ENCODE measurements at places on chromosomes 4 and X.

DNA sequence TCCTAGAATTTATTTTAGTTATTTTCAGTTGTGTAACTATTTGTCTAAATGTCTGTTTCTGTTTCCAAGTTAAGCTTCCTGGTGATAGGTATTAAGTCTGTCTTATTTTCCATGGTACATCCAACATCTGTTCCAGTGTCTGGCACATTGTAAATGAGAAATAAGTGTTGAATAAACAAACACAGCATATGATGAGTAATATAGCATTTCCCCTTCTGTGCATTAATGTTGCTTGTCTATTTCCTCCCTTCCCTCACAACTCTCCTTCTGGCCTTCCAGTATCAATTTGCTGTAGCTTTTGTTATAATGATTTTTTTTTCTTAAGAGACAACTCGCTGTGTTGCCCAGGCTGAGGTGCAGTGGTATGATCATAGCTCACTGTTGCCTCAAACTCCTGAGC lies 36.1 kb downstream of the COPS4 start:
- no peak for DNase-seq

- no peak for DNase-seq
Measured at GRCh38 chr4:111780965-111781364, 364.3 kb upstream of the FAM241A start.

DNA sequence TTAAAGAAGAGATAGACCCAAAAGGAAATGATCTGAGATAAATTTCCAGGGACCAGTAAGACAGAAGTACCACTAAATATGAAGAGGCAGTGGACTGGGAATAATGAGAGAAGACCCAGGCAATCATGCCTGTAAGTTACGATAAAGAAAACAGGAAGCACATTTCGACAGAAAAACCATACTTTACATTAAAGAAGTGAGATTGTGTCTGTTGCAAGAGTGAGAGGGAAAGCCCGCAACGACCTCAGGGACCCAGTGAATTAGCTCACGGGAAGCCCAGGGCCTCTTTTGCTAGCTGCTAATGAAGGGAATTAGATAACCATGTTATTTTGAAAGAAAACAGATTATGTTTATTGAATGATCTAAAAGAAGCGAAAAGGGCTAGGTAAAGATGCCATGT lies 28.9 kb upstream of the ACSL1 start:
- DNase-seq = no peak

GRCh38 chr4:6773106-6773505 lies 9.4 kb upstream of the KIAA0232 start:
- DNase-seq = peak; percentile 59

- no peak for DNase-seq
Measured at GRCh38 chr4:58961925-58962324, 1851.7 kb upstream of the IGFBP7 start.

- no peak for DNase-seq
Measured at GRCh38 chr4:36256398-36256891, 12.1 kb upstream of the ARAP2 start.

DNA sequence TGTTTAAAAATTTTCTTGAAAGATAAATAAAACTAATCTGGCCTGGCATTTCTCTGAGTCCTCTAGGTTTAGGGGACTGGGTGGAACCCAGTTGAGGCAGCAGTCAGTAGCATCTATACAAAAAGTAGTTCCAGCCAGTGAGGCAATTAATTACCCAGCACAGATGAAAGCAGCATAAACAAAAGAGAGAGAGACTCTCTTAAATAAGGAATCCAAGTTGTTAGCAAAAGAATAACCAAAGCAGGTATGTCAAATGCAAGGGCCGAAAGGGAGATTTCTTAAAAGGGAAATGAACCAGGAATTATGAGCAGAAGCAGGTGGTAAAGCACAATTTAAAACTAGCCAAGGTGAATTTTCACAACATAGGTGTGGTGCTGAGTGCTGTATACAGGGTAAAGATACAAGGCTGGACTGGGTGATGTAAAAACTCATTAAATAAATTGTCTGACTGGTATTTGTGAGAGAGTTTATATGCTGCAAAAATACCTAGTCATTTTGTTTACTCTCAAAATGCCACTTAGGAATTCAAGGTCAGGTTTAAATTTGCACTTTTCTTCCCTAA lies 94.6 kb upstream of the GALNT7 start:
- DNase-seq = no peak

DNA sequence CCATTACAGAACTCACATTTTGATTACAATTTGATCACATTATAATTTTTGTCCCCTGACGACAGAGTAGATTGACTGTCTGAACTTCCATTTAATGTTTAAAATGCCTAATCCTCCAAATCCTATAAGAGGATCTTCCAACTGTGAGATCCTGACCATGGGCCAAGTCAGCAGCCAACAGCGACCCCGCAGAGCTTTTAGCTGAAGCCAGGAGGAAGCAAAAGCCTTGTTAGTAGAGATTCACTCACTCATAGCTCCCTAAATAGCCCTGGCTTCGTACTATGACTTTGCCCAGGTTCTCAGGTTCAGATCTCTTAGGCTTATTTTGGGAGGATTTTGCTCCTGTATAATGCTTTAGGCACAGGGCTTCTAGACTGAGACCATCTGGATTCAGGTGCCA lies 413.1 kb downstream of the NKX6-1 start:
- DNase-seq = no peak

DNA sequence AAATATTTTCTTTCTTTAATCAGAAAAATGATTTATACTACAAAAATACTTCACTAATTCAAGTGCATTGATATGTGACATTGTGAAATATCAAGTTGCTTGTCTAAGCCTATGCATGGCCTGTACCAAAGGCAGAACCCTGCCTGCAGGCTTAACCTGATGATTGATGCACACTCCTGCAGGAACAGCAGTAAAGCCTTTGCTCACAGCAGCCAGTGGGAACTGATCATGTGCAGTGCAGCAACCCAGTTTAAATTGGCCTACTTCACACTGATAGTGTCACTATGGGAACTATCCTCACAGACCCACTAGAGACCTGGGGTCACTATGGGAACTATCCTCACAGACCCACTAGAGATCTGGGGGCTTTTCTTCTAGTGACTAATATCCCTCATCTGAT lies 603.8 kb downstream of the RAPGEF2 start:
- no peak for DNase-seq

DNA sequence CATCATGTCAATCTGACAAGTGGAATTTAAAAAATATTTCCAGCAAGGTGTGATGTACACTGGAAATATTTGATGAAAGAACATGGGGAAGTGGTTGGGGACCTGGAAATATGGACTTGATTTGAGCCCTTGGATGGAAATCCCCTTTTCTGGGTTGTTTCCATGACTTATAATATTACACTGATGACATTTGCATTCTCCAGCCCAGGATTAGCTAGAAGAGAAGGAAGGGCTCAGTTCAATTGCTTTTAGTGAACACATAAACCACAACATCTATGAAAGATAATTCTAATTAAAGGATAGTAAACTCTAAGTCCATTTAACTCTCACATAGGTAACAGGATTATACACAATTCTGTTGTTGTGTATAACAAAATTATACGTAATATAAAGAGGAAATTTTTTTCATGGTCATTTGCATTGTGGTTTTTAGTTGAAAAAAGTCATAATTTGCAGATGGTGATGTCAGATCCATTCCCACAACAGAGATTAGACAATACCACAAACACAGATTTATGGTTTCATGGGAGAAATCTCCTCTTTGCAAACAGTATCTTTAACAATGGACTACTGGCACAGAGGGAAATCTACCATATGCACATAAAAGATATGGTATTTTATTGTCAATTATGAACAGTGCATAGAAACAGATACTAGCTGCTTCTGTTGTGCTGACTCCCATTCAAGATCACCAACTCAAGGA lies 126.5 kb downstream of the DKK2 start:
- no peak for DNase-seq

GRCh38 chrX:38618180-38618579 lies 56.8 kb downstream of the TSPAN7 start:
- DNase-seq = no peak

DNA sequence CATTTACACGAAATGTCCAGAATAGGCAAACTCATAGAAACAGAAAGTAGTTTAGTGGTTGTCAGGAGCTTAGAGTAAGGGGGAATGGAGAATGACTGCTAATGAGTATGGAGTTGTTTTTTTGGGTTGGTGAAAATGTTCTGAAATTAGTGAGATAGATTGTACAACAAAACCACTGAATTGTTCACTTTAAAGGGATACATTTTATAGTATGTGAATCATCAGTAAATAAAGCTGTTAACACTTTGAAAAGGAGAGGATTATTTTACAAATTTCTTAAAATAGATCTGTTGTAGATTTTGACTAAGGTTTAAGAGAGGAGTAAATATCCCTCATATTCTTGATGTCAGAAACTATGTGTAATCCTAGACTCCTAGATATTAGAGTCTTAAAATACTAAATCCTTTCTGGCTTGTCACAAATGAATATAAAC lies 82.7 kb downstream of the RAPGEF2 start:
- DNase-seq = no peak

- DNase-seq = no peak
Measured at GRCh38 chrX:130772776-130773143, 130.2 kb downstream of the ENOX2 start.
